Endothelial cell of coronary artery (primary cell): ENCODE measurements at places on chromosomes 4 and X. TPM values are rescaled to one million over a fixed set of nuclear protein-coding genes. Genes with fewer than 3 reads are reported as not detected.

PWWP3B gene
- not detected in 2 replicates for total RNA-seq

GAK gene
- 53.4 and 58.9 TPM in 2 replicates for total RNA-seq

HSD17B10 gene
- 62.2 and 73.6 TPM in 2 replicates for total RNA-seq

PPBP gene
- not detected in 2 replicates for total RNA-seq

YIPF6 gene
- 17.5 and 21.8 TPM in 2 replicates for total RNA-seq
